ENCODE measurements at places on chromosomes 11 and 22.

GRCh38 chr11:118114266-118114665, 27.5 kb upstream of the SMIM35 start:
- no peak for DNase-seq
- no peak overlapping the region for H3K4me3 ChIP-seq
- no peaks in the 10 kb centered on the region for H3K27me3 ChIP-seq
- H3K4me1 ChIP-seq: peaks cover 4% of the 10 kb centered on the region
- H3K27ac ChIP-seq: no peak overlapping the region
- no peaks in the 10 kb centered on the region for H3K36me3 ChIP-seq

DNA sequence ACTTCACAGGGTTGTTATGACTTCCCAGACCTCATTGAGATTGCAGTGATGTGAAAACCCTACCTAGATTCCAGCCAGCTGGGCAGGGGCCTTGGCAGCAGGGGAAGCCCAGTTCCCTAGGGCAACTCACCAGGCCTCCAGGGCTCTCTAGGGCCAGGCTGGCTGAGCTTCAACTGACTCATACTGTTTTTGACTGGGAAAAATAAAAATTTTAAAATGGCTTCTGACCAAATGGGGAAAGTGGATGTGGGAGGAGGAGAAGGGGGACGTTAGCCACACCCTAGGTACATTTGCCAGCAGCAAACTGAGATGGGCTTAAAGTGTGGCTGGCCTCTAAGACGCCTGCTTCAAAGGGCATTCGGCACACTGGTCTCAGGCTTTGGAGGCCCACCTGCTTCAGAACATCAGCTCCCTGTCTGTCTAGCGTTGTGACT, 39.0 kb downstream of the BMAL1 start:
- peaks cover 75% of the 10 kb centered on the region for H3K4me1 ChIP-seq
- no peaks in the 10 kb centered on the region for H3K27me3 ChIP-seq
- peak; percentile 80 for DNase-seq
- H3K36me3 ChIP-seq: no peaks in the 10 kb centered on the region
- H3K4me3 ChIP-seq: no peak overlapping the region

DNA sequence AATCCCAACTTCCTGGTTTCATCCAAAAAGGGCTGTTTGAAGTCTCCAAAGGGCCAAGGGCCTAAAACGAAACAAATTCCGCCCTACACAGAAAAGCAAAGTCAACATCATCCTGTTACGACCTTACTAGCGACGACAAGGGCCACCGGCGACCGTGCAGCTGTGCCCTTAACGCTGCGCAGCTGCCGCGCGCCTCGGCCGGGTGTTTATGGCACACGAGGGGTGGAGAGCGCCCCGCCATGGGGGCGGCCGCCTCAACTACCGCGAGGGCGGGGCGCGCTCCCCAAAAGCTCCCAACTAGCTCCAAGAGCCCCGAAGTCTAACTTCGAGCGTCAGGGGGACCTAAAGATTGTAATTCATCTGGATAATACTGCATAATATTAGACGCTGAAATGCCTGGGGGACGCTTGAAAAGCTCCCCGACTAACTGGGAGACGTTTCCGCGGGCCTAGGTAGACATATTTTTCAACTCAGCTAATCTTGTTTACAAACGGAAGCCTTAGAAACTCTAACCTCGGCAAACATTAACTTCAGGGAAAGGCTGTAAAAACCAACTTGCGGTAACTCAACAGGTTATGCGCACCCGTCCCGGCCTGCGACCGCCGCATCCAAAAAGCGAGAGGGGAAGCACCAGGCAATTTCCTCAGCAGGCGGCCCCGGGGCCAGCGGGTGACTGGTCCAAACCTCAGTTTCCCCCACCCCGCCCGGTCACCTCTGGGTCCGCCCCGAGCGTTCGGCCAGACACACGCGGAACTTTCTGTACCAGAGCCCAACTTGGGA, 694 bp downstream of the TMEM123 start:
- H3K27ac ChIP-seq: peak overlapping the region; percentile 83
- peak; percentile 59 for DNase-seq
- H3K36me3 ChIP-seq: no peaks in the 10 kb centered on the region
- H3K4me3 ChIP-seq: peak overlapping the region; percentile 94

DNA sequence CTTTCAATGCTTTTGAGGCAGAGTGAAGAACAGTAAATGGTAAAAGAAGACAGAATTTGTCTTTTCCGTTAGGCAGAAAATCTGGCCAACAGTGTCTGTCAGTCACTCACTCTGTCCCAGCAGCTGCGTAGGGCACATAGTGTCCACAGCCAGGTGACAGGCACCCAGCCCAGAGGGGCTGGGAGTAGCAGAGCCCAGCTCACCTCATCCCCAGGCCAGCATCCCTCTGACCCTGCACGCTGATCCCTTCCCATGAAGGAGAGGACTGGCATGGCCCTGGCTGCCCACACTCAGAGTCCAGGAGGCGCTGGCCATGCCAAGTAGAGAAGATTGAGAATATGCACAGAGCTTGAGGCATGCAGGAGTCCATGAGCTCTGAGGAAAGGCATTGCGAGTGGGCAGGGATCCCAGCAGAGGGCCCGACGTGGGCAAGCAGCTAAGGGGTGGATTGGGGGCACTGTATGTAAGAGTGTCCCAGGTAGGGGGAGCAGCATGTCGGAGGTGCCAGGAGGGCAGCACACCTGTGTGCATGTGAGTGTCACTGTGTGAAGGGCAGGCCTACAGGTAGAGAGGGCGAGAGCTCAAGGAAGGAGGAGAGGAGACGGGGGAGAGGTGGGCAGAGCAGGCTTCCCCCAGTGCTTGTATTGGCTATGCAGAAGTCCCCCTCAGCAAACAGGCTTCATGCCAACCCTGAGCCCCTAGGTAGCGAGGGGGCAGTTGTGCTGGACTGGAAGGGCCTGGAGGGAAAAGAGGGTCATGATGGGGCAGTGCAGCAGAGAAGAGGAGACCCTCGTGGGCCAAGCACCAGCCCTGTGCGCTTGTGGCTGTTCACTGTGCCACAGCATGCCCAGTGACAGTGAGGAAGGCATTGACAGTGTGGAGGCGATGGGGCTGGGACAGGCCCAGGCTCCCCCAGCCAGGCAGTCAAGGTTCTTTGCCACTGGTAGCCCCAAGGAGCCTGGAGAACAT, 133.8 kb downstream of the OSBP2 start:
- no peaks in the 10 kb centered on the region for H3K36me3 ChIP-seq
- no peak overlapping the region for H3K27ac ChIP-seq
- H3K4me1 ChIP-seq: no peaks in the 10 kb centered on the region

- no peaks in the 10 kb centered on the region for H3K27me3 ChIP-seq
- no peak overlapping the region for H3K27ac ChIP-seq
- no peaks in the 10 kb centered on the region for H3K36me3 ChIP-seq
- H3K4me3 ChIP-seq: no peak overlapping the region
Measured at GRCh38 chr11:133503236-133503635, 29.1 kb downstream of the OPCML start.

DNA sequence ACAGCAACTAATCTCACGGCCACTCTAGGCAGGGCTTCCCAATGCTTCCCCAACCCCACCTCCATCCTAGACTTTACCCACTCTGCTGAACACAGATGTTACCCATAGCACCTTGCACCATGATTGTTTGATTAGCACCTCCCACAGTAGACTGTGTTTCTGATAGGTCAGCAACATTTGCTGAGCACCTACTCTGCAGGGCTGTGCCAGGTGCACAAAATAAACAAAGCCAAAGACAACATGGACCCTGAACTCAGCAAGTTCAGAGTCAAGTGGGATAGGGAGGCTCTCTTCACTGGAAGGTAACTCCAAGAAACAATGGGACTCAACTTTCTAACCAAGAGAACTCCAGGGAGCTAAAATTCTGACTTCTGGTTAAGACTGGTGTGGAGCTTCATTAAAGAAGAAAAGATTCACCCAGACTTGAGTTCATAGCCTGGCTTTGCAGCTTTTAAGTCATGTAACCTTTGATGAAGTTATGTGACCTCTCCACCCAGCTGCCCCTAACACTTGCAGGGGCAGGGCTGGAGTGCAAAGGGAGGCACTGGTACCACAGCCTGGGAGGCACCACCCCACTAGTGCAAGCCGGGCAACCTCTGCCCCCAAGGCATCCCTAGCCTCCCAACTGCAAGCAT, 6.7 kb upstream of the RTN4RL2 start:
- no peak overlapping the region for H3K27ac ChIP-seq
- no peak for DNase-seq
- peaks cover 7% of the 10 kb centered on the region for H3K4me1 ChIP-seq
- no peak overlapping the region for H3K4me3 ChIP-seq
- H3K36me3 ChIP-seq: no peaks in the 10 kb centered on the region

- no peaks in the 10 kb centered on the region for H3K36me3 ChIP-seq
- no peak overlapping the region for H3K4me3 ChIP-seq
- no peaks in the 10 kb centered on the region for H3K27me3 ChIP-seq
- no peak for DNase-seq
- H3K27ac ChIP-seq: no peak overlapping the region
Measured at GRCh38 chr11:79932612-79933011, 491.8 kb upstream of the TENM4 start.

GRCh38 chr11:9057888-9058287, 33.5 kb downstream of the SCUBE2 start:
- no peak overlapping the region for H3K27ac ChIP-seq

DNA sequence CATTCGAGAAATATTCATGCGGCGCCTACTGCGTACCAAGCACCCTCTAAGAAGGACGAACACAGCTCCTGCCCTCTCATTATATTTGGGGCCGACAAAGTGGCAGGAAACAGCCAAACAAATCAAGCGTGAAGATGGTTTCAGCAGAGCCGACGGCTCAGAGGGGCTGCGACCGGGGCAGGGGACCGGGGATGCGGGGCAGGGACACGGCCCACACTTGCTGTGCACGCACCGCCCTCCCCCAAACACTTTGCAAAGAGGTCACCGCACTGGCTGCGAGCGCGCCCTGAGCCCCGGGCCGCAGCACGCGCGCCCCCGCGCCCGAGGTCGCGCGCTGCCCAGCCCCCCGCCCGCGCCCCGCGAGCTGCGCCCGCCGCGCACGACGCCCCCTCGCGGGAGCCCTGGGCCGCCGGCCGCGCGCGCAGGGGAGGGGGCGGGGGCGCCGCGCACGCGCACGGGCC, 255 bp upstream of the SYNGR1 start:
- no peaks in the 10 kb centered on the region for H3K27me3 ChIP-seq
- peaks cover 7% of the 10 kb centered on the region for H3K4me1 ChIP-seq
- peak; percentile 46 for DNase-seq
- H3K27ac ChIP-seq: peak overlapping the region; percentile 53
- H3K4me3 ChIP-seq: peak overlapping the region; percentile 84
- no peaks in the 10 kb centered on the region for H3K36me3 ChIP-seq

DNA sequence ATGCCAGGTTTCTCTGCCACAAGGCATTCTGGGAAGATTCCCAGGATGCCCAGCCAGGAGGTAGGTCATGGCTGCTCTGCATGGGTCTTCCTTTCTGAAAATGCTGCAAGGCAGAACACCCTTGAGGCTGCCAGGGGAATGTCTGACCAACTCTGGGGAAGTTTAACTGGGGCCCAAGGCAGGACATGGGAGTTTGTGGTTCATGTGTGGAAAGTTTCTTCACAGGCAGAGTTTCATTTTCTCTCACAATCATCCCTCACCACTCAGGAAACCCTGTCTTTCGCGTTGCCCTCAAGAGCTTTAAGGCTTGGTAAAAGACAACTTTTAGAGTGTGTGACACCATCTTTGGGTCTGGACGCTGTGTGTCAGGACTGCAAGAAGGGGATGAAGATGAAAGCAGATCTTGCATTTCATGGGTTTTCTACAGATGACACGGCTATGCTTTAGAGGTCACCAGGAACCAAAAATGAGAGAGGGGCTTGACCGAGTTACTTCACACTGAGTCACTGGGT, 133.5 kb downstream of the CD44 start:
- H3K36me3 ChIP-seq: no peaks in the 10 kb centered on the region
- H3K27me3 ChIP-seq: no peaks in the 10 kb centered on the region
- H3K27ac ChIP-seq: no peak overlapping the region
- no peaks in the 10 kb centered on the region for H3K4me1 ChIP-seq

DNA sequence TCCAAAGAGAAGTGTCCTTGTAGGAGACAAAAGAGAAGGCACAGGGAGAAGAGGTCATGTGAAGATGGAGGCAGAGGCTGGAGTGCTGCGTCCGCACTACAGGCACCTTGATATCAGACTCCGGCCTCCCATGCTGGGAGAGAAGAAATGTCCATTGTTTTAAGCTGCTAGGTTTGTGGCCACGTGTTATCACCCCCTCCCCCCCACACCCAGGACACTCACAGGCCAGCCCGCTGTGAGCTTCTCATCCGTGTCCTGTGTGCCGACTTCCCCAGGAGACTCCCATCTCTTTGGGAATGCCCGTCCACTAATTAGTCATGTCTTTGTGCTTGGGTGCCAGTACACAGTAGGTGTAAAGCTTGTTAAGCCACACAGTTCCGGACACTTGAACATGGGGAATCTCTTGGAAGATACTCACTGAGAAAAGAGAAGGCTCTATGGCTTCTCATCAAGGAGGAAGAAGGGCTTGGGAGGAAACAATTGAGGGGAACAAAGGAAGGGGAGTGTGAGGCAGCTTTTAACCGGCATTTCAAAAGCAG, 1234.7 kb downstream of the TBC1D22A start:
- no peak overlapping the region for H3K4me3 ChIP-seq
- H3K27ac ChIP-seq: no peak overlapping the region
- H3K4me1 ChIP-seq: no peaks in the 10 kb centered on the region

- no peaks in the 10 kb centered on the region for H3K27me3 ChIP-seq
- no peaks in the 10 kb centered on the region for H3K36me3 ChIP-seq
- DNase-seq: no peak
- no peak overlapping the region for H3K27ac ChIP-seq
Measured at GRCh38 chr22:36763576-36763975, 12.3 kb downstream of the IFT27 start.

GRCh38 chr22:37843741-37844089, 419 bp downstream of the ANKRD54 start:
- H3K4me3 ChIP-seq: peak overlapping the region; percentile 77
- peak; percentile 56 for DNase-seq
- no peaks in the 10 kb centered on the region for H3K36me3 ChIP-seq
- H3K27me3 ChIP-seq: no peaks in the 10 kb centered on the region

DNA sequence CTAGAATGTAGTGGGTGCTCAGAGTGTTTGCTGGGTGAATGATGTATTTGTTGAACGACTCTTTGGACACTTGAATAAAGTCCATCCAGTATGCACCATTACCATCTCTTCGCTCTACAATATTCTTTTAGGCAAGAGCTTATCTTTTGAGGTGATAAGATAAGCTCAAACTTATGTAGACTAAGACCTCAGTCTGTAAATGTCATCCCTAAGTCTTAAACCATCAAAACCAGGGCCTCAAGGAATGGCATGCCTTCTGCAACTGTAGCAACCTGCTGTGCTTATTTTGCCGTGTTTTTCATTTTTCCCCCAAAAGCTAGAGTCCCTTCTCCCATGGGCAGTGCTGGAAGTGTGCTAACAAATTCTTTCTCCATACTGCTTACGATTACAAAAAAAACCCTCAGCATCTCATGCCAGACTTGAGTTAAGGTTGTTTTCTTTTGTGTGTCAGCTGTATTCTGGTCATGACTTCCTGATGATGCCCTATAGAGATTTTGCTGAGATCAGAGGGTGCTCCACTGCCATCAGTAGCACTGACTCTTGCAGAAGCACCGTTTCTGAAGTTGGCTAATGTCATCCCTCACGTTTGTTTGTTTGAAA, 27.8 kb downstream of the LIMK2 start:
- H3K27ac ChIP-seq: no peak overlapping the region
- H3K36me3 ChIP-seq: peaks cover 4% of the 10 kb centered on the region
- H3K27me3 ChIP-seq: no peaks in the 10 kb centered on the region
- no peak for DNase-seq

Measured in psoas muscle (tissue), 8 donors.